Mesendoderm (in vitro differentiated cells): ENCODE measurements at places on chromosomes 7 and 10.

- DNase-seq, result no peak
- H3K4me3 ChIP-seq, result no peak overlapping the region
- H3K27me3 ChIP-seq, result no peaks in the 10 kb centered on the region
- no peaks in the 10 kb centered on the region for H3K4me1 ChIP-seq
- no peak overlapping the region for H3K27ac ChIP-seq
Measured at GRCh38 chr7:152667958-152668357, 8.0 kb downstream of the XRCC2 start.

DNA sequence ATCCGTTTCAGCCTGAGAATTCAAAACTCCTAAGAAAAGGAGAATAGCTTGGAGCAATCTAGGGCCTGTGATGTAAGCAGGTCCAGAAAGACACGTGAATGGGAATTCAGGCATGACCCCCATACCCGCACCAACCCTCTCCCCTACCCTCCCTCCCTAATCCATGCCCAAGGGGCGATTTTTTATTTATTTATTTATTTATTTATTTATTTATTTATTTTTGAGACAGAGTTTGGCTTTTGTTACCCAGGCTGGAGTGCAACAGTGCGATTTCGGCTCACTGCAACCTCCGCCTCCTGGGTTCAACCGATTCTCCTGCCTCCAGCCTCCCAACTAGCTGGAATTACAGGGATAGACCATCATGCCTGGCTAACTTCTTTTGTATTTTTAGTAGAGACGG, 16.6 kb upstream of the EIF4H start:
- no peaks in the 10 kb centered on the region for H3K36me3 ChIP-seq
- H3K27ac ChIP-seq, result no peak overlapping the region
- no peaks in the 10 kb centered on the region for H3K4me1 ChIP-seq
- no peak for DNase-seq
- no peak overlapping the region for H3K4me3 ChIP-seq

DNA sequence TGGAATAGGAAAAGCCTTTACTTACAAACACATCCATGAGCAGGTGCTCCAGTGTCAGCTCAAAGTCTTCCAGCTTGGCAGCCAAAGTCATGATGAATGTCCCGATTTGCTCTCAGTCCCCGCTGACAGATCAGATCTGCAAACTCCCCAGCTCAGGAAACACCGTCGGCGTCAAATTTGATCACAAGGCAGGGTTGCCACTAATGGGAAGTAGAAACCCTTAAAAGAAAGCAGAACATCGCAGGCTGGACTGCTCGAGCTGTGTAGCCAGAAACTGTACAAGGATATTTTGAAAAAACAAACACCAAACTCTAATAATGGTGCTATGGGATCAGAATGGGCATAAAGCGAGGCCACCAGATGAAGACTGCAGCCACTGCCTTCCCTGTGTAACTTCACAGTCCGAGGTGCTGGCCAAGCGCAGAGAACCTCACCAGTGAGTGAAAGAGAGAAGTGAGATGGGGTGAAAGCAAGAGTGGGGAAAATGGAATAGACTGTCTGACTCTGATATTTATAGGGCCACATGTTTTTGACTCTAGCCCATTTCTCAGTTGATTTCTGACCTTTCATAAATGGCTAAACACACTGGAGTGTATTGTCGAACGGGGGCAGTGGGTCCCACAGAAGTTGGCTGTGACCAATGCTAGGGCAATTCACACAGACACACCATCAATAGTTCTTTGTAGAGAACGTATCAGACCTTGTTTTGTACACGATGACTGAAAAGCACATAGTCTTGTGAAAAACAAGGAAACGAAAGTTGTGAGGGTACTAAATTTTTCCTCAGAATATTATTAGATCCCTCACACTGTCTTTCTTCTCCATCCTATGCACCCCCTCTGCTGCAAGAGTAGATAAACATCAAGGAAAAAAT, 306.2 kb downstream of the FRMD4A start:
- DNase-seq, result no peak
- no peak overlapping the region for H3K4me3 ChIP-seq
- no peaks in the 10 kb centered on the region for H3K36me3 ChIP-seq

DNA sequence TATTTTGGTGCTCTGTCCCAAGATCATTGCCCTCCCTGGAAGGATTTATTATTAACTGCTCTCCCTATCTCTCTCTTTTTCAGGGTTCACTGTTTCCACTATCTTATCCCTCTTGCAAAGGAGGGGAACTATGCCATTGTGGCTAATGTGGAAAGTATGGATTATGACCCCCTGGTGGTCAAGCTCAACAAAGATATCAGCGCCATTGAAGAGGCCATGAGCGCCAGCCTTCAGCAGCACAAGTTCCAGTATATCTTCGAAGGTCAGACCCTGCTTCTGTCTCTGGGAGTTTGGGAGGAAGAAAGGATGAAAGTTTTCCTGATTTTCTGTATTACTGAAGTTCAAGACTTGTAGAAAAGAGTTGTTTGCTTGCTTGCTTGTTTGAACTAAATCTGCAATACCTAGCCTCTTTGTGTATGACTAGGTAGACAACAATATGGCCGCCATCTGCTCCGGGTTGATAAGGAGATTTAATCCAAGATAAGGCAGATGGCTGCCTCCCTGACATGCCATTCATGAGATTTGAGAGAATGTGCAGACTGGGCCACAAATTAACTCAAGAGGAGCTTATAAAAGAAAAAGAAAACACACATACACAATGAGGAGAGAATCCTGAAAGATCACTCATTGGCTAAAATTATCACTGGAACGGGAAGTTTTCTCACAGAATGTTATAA, 122.2 kb upstream of the LRGUK start:
- H3K4me3 ChIP-seq, result no peak overlapping the region
- no peaks in the 10 kb centered on the region for H3K36me3 ChIP-seq
- H3K27me3 ChIP-seq, result no peaks in the 10 kb centered on the region
- no peak overlapping the region for H3K27ac ChIP-seq
- no peak for DNase-seq

DNA sequence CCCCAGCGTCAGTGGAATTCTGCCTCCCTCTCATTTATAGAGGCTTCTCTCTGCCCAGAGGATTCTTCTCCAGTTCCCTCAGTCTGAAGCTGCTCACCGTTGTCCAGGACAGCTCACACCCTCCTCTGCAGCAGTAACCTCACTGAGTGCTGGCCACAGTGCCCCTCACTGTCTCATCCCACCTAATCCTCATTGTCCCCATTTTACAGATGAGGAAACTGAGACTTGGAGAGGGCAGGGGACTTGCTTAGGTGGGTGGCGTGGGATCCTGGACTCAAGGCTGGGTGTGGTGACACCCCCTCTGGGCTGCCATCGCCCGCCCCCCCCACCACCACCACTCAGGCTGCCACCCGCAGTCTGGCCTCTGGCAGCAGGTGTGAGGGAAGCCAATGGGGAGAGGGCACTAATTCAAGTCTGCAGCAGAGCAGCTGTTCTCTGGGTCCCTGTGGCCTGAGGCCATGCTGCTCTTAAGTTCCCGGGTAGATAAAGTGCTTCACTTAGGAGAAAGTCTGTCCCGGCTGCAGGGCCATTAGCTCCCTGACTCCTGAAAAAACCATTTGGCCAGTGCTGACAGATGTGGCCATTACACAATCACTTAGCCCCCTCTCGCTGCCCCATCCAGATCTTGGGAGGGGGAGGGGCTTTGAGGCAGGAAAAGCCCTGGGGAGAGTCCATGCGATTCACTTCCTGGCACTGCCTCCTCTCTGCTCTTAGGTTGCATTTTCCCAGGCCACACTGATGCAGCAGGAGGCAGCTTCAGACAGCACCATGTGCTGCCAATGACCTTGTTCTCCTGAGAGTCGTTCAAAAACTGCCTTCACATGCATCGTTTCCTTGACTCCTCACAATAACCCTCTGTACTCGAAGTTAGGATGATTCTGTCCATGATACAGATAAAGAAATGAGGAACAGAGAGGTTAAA, 36.3 kb downstream of the DRGX start:
- peak; percentile 96 for DNase-seq
- H3K4me3 ChIP-seq, result no peak overlapping the region
- no peaks in the 10 kb centered on the region for H3K27me3 ChIP-seq
- H3K27ac ChIP-seq, result no peak overlapping the region
- no peaks in the 10 kb centered on the region for H3K36me3 ChIP-seq
- peaks cover 8% of the 10 kb centered on the region for H3K4me1 ChIP-seq

- no peak for DNase-seq
- H3K4me3 ChIP-seq, result no peak overlapping the region
Measured at GRCh38 chr10:94725871-94726270, 36.6 kb upstream of the CYP2C19 start.

- no peaks in the 10 kb centered on the region for H3K4me1 ChIP-seq
- no peak for DNase-seq
- no peaks in the 10 kb centered on the region for H3K27me3 ChIP-seq
Measured at GRCh38 chr10:15220445-15220844, 52.0 kb upstream of the NMT2 start.

GRCh38 chr10:91420868-91421267, 10.7 kb downstream of the HECTD2 start:
- no peak overlapping the region for H3K27ac ChIP-seq
- H3K4me1 ChIP-seq, result no peaks in the 10 kb centered on the region
- no peak overlapping the region for H3K4me3 ChIP-seq

GRCh38 chr10:110446954-110447608, 50.6 kb upstream of the DUSP5 start:
- peak; percentile 58 for DNase-seq
- H3K4me3 ChIP-seq, result no peak overlapping the region
- H3K27me3 ChIP-seq, result no peaks in the 10 kb centered on the region
- no peak overlapping the region for H3K27ac ChIP-seq

GRCh38 chr10:106504536-106504935, 660.0 kb downstream of the SORCS1 start:
- H3K27ac ChIP-seq, result no peak overlapping the region
- no peak overlapping the region for H3K4me3 ChIP-seq
- no peaks in the 10 kb centered on the region for H3K27me3 ChIP-seq

DNA sequence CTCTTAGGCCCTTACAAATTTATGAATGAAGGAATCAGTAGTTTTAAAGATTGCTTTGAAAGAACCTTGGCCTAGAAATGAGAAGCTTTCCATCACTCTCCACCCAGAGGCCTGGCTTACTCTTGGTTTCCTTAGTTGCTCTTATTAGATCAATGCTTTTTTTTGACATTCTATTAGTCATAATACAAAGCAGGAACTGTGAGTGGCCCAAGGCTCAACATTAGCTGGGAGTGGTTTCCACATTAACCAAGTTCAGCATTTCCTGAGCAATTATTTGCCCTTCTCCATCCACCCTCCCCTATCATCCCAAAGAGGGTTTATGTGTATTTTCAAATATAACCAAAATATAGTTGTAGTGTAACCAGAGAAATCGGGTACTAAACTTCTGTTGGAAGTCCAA, 103.4 kb upstream of the FAM204A start:
- no peak overlapping the region for H3K27ac ChIP-seq
- H3K4me1 ChIP-seq, result no peaks in the 10 kb centered on the region
- no peak for DNase-seq
- H3K4me3 ChIP-seq, result no peak overlapping the region

GRCh38 chr7:128456255-128456725, 612 bp downstream of the HILPDA start:
- DNase-seq, result no peak
- peak overlapping the region; percentile 98 for H3K4me3 ChIP-seq
- H3K27ac ChIP-seq, result peak overlapping the region; percentile 65
- H3K4me1 ChIP-seq, result peaks cover 14% of the 10 kb centered on the region
- no peaks in the 10 kb centered on the region for H3K36me3 ChIP-seq

DNA sequence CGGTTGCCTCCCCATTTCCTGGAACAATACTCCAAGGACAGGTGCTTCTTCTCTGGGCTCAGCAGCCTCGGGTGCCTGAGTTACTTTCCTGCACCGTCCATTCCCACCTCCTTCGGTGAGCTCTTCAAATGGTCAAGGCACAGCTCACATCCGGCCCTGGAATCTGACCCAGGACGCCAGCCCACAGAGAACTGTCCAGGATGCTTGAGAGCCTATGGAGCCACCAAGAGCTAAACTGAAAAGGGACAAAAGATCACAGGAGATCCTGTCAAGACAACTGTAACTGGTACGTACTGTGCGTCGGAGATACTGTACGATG, 72.5 kb downstream of the CTBP2 start:
- H3K27me3 ChIP-seq, result no peaks in the 10 kb centered on the region
- H3K36me3 ChIP-seq, result peaks cover 5% of the 10 kb centered on the region
- H3K4me1 ChIP-seq, result no peaks in the 10 kb centered on the region
- no peak overlapping the region for H3K4me3 ChIP-seq
- no peak overlapping the region for H3K27ac ChIP-seq

DNA sequence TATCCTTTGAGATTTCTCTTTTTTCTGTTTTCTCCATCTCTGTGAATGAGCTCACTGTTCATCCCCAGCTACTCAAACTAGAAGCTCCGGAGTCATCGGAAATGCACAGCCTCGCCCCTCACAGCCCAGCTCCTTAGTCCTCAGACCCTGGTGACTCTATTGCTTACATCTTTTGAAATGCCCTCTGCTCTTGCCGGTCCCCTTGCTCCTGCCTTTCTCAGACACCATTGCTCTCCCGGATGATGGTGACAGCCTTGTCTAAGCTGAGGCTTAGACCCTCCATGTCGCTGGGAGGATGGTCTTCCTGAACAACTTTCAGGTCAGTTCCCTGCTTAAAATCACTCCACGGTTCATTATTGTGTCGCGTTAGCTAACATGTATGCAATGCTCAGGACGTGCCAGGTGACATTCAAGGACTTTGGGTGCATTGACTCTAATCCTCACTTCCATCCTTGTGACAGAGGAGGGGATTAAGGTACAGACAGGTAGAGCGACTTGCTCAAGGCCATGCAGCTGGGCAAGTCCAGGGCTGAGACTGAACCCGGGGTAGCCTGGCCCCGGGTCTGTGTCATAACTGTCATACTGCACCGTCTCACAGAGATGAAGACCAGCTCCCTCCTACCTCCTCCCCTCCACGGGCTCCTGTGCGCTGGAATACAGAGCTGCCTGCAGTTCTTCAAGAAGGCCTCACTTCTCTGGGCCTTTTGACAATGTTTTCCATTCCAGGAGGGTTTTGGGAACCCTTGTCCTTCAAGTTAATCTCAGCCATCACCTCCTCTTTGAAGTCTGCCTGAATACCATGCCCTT, 4.3 kb upstream of the UCMA start:
- no peak overlapping the region for H3K27ac ChIP-seq
- no peaks in the 10 kb centered on the region for H3K4me1 ChIP-seq
- no peaks in the 10 kb centered on the region for H3K36me3 ChIP-seq
- no peaks in the 10 kb centered on the region for H3K27me3 ChIP-seq
- no peak for DNase-seq
- no peak overlapping the region for H3K4me3 ChIP-seq

- no peak overlapping the region for H3K27ac ChIP-seq
- no peaks in the 10 kb centered on the region for H3K36me3 ChIP-seq
- DNase-seq, result no peak
Measured at GRCh38 chr7:3120513-3120912, 76.8 kb upstream of the CARD11 start.

GRCh38 chr7:106484562-106484961, 176.4 kb downstream of the CCDC71L start:
- no peaks in the 10 kb centered on the region for H3K4me1 ChIP-seq
- no peak overlapping the region for H3K27ac ChIP-seq
- H3K4me3 ChIP-seq, result no peak overlapping the region
- H3K36me3 ChIP-seq, result no peaks in the 10 kb centered on the region
- H3K27me3 ChIP-seq, result no peaks in the 10 kb centered on the region
